ENCODE measurements at places on chromosomes 7 and 10.

DNA sequence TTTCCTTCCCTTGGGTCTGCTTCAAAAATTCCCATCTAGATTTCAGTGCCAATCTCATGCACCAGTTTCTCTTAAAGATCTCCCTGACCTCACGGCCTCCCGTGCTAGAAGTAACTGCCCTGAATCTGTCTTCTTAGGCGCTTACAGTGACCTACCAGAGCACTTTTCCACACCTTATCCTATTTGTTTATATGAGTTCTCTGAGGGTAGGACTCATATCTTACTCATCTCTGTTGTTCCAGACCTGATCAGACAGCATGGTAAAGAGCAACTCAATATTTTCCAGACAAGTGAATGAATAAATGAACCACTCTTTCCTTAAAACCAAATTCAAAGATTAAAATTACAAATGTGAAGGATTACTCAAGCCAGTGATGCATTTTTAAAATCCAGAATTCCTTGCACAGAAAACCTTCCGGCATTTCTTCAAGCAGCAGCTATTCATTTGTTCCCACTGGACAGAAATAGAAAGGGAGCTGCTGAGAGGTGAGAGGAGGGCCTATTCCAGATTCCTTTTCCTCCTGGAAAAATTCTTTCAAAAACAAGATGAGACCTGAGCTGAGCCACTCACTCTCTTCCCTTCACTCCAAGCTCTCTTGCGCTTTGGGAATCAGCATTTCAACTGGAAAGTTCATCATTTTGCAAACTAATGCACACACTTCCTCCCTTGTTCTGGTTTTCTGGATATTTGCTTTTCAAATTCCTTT, 94.6 kb downstream of the ELMO1 start:
- DNase-seq = no peak

- DNase-seq = no peak
These were observed 1.5 kb downstream of the BCAP29 start for GRCh38 chr7:107581387-107582013.

- DNase-seq = no peak
These were observed 573.4 kb upstream of the CNTNAP2 start for GRCh38 chr7:145543242-145543641.

GRCh38 chr10:6270951-6271350, 68.2 kb downstream of the PFKFB3 start:
- DNase-seq = no peak

DNA sequence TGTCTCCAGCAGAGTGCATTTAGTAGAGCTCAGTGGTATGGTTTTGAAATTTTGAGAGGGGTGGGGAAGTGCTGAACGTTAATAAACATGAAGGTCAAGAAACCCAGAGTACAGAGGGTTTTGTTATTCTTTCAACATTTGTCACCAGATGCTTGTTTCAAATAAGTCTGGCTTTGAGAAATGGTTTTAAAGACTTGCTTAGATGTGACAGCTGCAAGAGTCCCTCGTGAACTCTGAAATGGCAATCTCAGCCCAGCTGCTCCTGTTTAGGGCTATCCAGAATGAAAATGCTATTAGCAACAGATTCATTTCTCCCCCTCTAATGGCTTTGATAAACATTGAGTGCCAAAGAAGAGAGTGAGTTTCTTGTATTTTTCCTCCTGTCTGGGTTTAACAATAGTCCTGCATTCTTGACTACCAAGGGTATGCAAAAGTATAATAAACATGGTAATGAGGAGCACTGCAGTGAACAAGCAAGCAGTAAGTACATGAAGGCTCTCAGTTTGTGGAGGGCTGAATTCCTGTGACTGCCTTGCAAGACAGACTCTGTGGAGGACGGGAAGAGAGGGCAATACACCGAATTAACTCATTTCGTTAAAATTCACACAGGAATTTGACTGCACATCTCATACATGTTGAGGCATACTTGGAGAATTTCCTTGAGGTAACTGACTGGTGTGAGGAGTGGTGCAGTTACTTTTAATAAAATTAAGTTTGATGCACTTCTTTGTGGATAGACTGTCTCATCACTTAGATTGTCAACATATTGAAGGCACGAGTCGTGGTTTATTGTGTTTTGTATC, 490.9 kb downstream of the REEP3 start:
- DNase-seq = no peak

DNA sequence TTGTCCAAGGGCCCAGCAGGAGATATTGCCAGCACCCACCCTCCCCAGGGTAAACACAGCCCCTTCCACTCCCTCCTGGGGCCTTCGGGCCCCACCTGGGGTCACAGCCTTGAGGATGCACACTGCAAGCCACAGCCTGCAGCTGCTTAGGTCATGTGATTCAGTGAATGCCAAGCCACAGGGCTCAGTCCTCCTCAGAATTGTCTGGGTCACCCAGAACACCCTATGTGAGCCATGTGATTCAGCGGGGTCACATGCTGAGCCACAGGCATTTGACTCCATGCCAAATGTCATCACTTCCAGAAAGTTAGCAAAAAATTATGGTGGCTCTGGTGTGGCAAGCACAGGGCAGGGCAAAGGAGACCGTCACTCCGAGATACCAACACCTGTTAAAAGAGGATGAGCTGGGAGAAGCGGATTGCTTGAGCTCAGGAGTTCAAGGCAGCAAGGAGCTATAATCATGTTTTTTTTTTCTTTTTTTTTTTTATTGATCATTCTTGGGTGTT, 17.2 kb upstream of the PSAP start:
- no peak for DNase-seq

- DNase-seq = no peak
These were observed 1.0 kb downstream of the NT5C2 start for GRCh38 chr10:103192089-103192450.

- DNase-seq = no peak
These were observed 725.1 kb downstream of the GRID1 start for GRCh38 chr10:85641479-85642009.

- no peak for DNase-seq
These were observed 149.6 kb upstream of the SEMA3E start for GRCh38 chr7:83798489-83798888.

- no peak for DNase-seq
These were observed 48.4 kb upstream of the FZD8 start for GRCh38 chr10:35690534-35690933.

DNA sequence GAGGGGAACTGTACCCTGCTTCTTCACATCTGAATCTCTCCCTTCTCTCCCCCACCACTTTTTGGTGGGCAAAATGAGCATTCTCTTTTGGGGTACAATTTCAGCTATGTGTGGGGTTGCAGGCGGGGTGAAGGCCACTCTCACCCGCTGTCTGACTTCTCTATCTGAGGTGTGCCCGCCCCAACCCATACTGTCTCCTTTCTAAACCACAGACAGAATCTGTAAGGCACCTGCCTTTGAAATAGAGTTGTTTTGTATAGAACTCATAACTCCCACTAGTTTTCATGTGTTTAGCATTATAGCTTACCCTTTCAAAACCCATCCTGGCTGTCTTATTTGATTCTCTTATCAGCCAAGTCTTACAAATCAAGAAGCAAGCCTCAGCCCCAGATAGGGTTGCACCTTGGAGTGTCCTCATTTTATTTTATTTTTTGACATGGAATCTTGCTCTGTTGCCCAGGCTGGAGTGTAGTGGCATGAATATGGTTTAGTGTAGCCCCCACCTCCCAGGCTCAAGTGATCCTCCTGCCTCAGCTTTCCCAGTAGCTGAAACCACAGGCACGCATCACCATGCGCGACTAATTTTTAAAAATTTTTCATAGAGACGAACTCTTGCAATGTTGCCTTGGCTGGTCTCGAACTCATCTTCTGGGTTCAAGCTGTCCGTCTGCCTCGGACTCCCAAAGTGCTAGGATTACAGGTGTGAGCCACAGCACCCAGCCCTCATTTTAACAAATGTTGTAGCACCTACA, 11.9 kb downstream of the TSPAN14 start:
- no peak for DNase-seq

DNA sequence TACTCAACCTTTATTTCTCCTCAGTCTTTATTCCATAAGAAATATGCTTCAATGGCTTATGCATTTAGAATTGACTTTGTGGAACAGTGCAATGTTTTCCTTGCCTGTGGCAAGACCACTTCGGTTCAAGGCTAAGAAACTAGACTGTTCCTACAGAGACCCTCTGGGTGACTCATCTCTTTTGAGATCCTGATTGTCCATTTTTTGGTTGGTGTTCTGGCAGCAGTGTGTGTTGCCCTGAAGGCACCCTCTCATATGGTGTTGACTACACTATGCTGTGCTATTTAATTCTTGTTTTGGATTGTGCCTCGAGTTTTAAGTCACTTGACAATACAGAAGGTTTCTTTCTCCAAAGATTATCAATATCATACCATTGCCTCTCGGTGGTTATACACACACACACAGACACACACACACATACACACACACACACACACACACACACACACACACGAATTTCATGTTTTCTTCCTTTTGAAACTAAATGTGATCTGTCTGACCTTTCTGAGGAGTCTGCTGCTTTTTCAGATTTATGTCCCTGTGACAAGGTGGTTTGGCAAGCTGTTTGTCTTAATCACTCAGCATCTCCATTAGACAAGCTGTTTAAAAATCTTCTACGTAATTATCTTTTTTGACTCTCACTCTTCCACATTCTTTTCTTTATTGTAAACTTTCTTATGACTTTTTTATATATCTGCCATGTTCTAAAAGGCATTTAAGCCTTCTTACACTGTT, 187.2 kb downstream of the VTI1A start:
- DNase-seq = no peak

- DNase-seq = no peak
These were observed 11.7 kb upstream of the EDRF1 start for GRCh38 chr10:125707541-125708468.

DNA sequence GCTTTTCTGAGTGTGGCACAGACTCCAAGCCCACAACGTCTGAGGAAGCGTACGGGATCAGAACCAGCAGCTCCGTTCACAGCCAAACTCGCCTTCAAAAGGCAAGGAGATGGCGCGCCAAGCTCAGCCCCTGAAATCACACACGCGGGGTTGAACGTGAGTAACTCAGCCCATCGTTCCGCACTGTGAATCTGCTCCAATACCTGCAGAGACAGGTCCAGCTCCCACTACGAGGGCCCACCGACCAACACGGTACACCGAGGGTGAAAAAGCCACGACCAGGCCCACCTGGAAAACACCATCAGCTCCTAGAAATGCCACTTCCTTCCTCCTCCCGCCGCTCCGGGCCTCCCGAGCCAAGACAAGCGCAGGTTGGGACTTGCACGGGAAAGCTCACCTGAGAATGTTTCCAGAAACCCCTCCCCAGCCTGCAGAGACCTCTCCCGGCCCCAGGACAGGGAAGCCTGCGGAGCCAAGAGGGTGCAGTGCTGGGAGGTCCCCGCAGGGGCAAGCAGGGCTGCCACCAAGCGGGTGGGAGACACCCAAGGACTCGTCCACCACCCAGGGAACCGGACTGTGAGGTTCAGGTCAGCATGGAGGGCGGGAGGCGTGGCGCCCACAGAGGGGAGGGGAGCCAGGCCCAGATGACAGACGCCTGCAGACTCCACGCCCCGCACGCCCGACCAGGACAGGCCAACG, 93.9 kb upstream of the PDGFA start:
- no peak for DNase-seq

GRCh38 chr10:125629758-125630376, 53.1 kb downstream of the TEX36 start:
- DNase-seq = no peak

GRCh38 chr7:73871163-73872011, 10.4 kb downstream of the TMEM270 start:
- DNase-seq = no peak

GRCh38 chr10:131532745-131533341, 221.3 kb upstream of the TCERG1L start:
- DNase-seq = no peak

DNA sequence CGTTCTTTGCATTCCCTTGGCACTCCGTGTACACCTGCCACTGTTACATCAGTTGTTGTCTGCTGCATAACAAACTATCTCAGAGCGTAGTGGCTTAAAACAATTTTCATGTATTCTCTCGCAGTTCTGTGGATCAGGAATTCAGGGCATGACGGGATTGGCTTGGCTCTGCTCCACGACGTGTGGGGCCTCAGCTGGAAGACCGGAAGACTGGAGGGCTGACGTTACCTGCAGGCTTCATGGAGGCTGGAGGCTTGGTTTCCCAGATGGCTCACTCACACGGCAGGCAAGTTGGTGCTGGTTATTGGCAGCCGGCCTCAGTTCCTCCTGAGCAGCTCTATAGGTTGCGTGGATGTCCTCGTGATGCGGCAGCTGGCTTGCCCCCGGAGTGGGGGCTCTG, 25.5 kb downstream of the NYAP1 start:
- no peak for DNase-seq

DNA sequence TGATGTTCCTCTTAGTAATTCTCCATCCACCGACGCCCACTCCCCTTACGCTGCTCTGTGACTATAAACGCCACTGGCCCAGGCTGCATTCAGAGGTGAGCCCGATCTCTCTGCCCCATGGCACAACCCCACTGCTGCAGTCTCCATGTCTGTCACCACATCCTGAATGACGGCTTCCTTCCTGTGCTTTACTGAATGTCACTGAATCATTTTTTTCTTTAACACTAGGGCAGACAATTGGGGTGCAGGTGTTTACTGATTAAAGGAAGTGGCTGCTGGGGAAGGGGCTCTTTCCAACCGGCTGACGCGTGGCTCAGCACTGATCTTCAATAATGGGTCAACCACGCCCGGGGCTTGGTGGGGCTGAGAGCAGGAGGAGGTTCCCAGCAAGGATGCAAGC, 208.3 kb downstream of the USP6NL start:
- DNase-seq = peak; percentile 33

DNA sequence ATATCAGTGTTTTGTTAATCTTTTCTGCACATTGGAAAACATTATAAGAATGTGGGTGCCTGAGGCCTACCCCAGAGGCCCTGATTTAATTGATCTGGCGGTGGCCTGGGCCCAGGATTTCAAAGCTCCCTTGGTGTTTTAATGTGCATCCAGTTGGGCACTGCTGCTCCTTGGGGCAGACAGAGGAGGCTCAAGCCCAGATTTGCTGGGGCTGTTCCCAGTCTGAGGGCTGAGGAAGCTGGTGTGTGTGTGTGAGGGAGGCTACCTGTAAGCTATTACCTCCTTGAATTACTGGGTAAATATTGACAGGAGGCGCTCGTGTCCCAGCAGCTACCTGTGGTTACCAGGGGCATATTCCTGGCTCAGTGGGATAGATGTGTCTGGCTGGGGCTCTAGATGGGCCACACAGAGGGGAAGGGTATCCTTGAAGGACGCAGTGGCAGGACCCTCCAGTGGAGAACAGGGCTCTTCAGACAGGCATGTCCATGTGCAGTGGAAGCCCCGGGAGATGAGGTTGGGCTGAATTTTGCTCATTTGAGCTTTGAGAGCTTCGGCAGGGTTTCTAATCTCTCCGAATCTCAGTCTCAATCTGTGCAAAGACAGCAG, 975.4 kb upstream of the ZNF722 start:
- DNase-seq = no peak

- no peak for DNase-seq
These were observed 33.1 kb upstream of the ELMO1 start for GRCh38 chr7:37481722-37482288.

GRCh38 chr10:48792687-48793096, 108.0 kb downstream of the WDFY4 start:
- DNase-seq = no peak

Measured in activated CD4-positive, CD25-positive, alpha-beta regulatory T cell treated with anti-CD3 and anti-CD28 coated beads, Interleukin-2, amount 50 U/mL, for 16 hours (primary cell).